Cerebellar nuclear complex (tissue), 1 donor: ENCODE measurements at places on chromosomes 11 and 22.

DNA sequence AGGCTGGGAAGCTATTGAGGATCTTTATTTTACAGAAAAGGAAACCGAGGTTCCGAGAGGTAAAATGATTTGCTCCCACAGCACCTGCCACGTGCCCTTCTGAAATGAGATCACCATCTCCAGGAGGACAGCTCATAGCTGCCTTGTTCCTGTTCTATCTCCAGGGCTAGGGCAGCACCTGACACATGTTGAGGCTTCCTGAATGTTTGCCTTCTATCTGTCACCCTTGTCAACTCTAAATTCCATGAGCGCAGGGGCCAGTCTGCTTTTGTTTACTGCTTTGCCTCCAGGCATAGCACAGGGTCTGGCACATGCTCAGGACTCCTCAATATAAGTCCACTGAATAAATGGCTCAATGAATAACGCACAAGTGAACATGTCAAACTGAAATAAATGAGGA is 24.1 kb downstream of the ASCC2 start:
- no peak for DNase-seq

- DNase-seq = no peak
These were observed 17.8 kb downstream of the ZFP91 start for GRCh38 chr11:58596621-58597020.

DNA sequence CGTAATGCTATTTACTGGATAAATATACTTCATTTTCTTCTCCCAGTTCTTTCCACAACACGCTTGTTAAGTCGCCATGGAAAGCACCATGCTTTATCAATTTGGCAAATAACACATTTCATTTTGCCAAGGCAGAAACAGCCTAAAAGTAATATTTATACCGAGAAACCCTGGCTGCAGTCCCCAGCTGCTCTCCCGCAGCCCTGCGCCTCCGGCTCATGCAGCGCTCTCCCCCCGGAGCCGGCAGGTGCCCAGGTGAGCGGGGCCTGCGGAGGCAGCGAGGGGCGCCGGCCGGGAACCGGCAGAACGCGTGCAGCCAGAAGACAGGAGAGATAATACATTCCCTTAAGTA is 681 bp upstream of the ARHGEF12 start:
- DNase-seq = no peak

- DNase-seq = no peak
These were observed 29.0 kb downstream of the TMEM225 start for GRCh38 chr11:123856444-123856843.

GRCh38 chr11:17117262-17117661 is 39.8 kb upstream of the RPS13 start:
- DNase-seq = no peak

DNA sequence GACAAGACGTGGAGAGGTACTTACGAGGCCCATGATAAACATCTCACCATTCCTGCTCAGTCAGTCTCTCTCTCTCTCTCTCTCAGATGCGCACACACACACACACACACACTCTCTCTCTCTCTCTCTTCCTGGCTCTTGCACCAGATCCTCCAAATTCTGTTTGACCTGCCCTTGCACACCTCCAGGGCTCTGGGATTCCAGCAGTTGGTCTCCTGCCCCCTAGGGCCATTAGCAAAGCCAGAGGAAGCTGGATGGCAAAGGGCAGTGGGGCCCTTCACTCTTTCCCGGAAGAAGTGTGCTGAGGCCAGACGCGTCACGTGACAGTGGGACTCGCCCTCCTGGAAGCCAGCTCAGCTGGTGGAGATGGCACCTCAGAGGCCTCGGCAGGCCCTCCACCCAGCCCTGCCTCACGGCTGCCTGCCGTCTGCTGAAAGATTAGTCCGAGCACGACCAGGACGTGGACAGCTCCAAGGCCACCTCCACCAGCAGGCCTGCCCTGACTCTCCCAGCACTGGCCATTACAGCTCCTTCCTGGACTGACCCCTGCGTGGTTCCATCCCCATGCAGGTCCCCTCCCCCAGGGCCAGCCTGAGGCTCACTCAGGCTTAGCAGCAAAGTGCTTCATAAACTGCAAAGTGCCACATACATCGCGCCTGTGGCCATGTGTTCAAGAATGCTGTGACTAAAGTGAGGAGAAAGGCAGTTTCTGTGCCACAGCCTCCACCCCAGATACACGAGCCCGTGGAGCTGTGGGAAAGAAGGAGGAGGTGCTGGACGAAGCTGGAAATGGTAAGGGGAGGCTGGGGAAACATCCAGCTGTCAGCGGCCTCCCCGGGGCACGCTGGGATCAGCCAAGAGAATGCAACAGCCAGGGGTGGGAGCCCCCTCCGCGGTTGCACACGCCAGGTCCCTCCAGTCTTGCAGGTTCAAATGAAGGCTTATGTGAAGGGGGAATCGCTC is 3.7 kb downstream of the PDGFB start:
- DNase-seq = no peak

GRCh38 chr11:114354076-114354475 is 46.2 kb downstream of the C11orf71 start:
- no peak for DNase-seq

GRCh38 chr22:24407278-24407665 is 20.1 kb upstream of the ADORA2A start:
- no peak for DNase-seq

DNA sequence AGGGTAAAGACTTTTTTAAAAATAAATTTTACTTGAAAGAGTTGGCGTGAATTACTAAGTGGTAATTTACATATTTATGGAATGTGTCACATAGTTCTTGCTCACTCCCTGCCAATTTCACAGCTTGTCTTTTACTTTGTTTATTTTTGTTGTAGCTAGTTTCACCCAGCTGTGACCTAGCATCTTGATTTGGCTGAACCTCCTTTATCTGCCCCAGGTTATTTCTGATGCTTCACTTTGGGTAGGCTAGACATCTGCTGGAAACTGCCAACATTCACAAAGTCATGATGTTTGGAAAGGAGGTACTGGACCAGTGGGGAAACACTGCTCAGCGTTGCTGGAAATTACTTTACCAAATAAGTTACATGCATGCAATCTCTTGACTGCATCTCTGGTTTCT is 1676.0 kb upstream of the RAG2 start:
- no peak for DNase-seq

DNA sequence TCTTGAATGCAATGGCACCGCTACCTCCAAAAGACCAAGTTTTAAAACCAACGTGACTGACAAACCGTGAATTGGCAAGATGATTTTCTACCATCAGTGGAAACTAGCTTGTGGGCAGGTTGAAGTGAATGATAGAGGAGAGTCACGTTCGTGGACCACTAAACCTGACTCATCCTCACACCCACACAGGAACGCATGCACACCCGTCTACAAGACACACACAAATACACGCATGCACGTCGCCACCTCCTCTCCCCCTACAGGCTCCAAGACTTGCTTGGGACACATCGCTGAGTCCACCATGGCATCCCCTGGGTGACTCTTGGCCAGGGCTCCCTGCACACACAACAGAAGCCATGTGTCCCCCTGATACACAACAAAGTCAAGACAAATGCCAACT is 14.4 kb downstream of the TMPRSS6 start:
- no peak for DNase-seq

- DNase-seq = no peak
These were observed 294.7 kb upstream of the ZC3H12C start for GRCh38 chr11:109798521-109798920.

DNA sequence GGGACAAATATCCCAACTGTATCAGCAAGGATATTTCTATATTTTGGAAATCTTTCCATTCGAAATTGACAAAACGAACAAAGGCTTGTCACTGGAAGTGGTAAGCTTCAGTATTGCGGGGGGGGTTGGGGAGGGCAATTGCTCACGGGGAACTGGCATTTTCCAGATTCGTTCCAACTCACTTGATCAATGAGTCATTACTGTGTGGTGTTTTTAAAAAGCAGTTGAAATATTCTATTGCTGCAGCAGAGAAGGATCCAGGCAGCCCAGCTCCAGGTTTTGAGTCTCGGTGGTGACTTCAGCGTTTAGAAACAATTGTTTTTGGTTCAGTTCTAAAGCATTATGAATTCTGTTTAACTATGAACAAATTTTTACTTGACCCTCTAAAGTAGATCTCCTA is 33.8 kb upstream of the FBLN1 start:
- no peak for DNase-seq

GRCh38 chr11:14614091-14614622 is 29.4 kb upstream of the PDE3B start:
- no peak for DNase-seq

GRCh38 chr11:110295531-110296225 is 736 bp downstream of the RDX start:
- DNase-seq = no peak

DNA sequence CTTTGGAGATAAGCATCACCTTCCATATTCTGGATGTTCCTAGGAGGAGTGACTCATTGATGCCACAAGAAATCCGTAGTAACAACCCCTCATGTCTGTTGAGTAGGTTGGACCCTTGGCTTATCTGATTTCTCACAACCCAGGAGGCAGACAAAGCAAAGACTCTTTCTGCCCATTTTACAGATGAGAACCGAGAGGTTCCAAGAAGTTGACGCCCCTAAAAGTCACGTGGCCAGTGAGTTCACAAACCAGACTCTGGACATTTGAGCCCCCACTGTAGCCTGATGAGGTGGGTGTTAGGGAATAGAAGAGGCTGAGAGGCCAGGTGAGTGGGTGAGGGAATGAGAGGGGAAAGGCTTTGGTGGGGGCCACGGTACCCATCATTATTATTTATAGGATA is 70.3 kb downstream of the TSPAN18 start:
- DNase-seq = no peak
